PC-9 (cell line): ENCODE measurements at places on chromosomes 4 and X.

GRCh38 chr4:132982151-132982550 lies 166.9 kb upstream of the PCDH10 start:
- H3K4me3 ChIP-seq = no peak overlapping the region
- no peaks in the 10 kb centered on the region for H3K4me1 ChIP-seq
- H3K27ac ChIP-seq = no peak overlapping the region

GRCh38 chr4:141815646-141816045 lies 179.3 kb downstream of the IL15 start:
- H3K36me3 ChIP-seq = no peaks in the 10 kb centered on the region
- no peak overlapping the region for H3K4me3 ChIP-seq
- no peaks in the 10 kb centered on the region for H3K27me3 ChIP-seq

DNA sequence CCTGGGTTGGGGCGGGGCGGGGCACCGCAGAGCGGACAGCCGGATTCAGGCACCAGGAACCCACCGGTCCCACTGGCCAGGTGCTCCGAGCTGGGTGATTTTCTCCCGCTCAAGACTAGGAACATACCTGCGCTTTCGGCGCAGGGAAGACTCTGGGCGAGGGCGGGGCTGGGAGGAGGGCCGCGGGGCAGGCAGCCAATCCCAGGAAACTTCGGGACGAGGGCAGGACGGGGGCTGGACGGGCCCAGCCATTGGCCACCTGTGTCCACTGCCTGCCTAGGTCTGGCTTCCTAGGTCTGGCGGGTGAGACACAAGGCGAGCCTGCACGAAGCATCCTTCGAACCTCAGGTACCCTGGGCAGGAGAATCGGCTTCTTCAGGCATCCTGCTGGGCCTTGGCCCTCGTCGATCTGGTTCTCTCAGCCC lies 274 bp upstream of the ERVMER34-1 start:
- no peaks in the 10 kb centered on the region for H3K36me3 ChIP-seq
- H3K27ac ChIP-seq = no peak overlapping the region
- H3K27me3 ChIP-seq = no peaks in the 10 kb centered on the region
- no peaks in the 10 kb centered on the region for H3K4me1 ChIP-seq
- H3K4me3 ChIP-seq = peak overlapping the region; percentile 33; the same call in 1 of the 2 replicates
- no peak for DNase-seq

DNA sequence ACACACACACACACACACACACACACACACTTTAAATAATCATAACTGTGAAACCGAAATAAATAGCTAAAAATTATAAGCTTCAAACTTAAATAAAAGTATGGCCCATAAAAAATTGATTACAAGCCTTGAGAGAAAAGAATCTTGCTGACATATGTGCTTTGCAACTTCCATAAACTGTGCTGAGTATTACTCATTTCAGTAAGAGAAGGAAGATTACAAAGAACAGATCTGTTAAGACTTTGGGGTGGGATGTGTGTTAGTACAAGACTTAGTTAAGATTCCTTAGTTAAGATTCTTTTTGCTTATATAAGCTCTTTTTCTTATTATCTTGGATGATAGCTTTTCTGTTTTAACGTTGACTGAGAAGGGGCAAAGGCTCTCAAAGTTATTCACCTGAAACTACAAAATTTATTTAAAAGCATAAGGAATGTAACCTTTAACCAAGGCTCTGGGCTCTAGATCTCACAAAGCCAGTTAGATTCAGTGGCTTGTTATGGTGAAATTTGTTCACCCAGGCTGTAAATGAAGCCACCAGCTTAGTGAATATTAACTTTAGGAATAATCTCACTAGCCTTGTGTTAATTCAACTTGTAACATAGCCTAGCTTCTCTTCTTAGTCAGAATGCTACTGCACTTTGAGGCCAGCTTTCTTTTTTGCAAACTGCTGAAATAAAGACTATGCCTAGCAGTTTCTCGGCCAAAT lies 58.2 kb downstream of the ARSJ start:
- H3K27me3 ChIP-seq = no peaks in the 10 kb centered on the region
- H3K36me3 ChIP-seq = no peaks in the 10 kb centered on the region
- no peak for DNase-seq
- H3K4me3 ChIP-seq = no peak overlapping the region
- H3K27ac ChIP-seq = no peak overlapping the region

- no peak overlapping the region for H3K4me3 ChIP-seq
- no peak for DNase-seq
- no peaks in the 10 kb centered on the region for H3K36me3 ChIP-seq
- H3K27me3 ChIP-seq = no peaks in the 10 kb centered on the region
- no peaks in the 10 kb centered on the region for H3K4me1 ChIP-seq
These were observed 105.8 kb upstream of the C1QTNF7 start for GRCh38 chr4:15322006-15322405.

DNA sequence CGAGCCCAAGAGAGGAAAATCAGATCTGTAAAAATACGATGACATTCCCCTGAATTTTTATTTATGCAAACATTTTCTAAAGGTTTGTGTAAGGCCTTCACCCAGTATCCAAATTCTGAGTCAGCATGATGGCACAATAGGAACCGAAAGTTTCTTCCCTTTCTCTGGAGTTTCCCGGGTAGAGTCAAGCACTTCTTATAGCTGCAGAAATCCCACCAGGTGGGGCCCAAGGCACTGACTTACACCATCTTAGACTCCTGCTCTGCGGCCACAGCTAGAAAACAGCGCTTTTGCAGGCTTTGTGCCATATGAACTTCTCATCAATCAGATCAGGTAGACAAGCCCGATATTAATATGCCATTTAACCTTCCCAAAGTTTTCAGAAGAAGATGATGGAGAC lies 13.4 kb downstream of the LEF1 start:
- no peak for DNase-seq
- H3K4me3 ChIP-seq = no peak overlapping the region
- H3K27me3 ChIP-seq = no peaks in the 10 kb centered on the region
- H3K4me1 ChIP-seq = no peaks in the 10 kb centered on the region
- no peak overlapping the region for H3K27ac ChIP-seq
- H3K36me3 ChIP-seq = no peaks in the 10 kb centered on the region

- no peaks in the 10 kb centered on the region for H3K4me1 ChIP-seq
- no peaks in the 10 kb centered on the region for H3K27me3 ChIP-seq
- no peak for DNase-seq
- H3K4me3 ChIP-seq = no peak overlapping the region
These were observed 43.7 kb upstream of the STOX2 start for GRCh38 chr4:183861426-183861825.

- no peaks in the 10 kb centered on the region for H3K36me3 ChIP-seq
- no peak for DNase-seq
- no peaks in the 10 kb centered on the region for H3K27me3 ChIP-seq
- H3K4me3 ChIP-seq = no peak overlapping the region
- H3K27ac ChIP-seq = no peak overlapping the region
- H3K4me1 ChIP-seq = no peaks in the 10 kb centered on the region
These were observed 113.3 kb downstream of the PPP1R2C start for GRCh38 chrX:42664680-42665079.

GRCh38 chr4:31415629-31416028 lies 695.5 kb downstream of the PCDH7 start:
- H3K27me3 ChIP-seq = no peaks in the 10 kb centered on the region
- no peak overlapping the region for H3K4me3 ChIP-seq
- no peaks in the 10 kb centered on the region for H3K4me1 ChIP-seq
- H3K36me3 ChIP-seq = no peaks in the 10 kb centered on the region
- DNase-seq = no peak

DNA sequence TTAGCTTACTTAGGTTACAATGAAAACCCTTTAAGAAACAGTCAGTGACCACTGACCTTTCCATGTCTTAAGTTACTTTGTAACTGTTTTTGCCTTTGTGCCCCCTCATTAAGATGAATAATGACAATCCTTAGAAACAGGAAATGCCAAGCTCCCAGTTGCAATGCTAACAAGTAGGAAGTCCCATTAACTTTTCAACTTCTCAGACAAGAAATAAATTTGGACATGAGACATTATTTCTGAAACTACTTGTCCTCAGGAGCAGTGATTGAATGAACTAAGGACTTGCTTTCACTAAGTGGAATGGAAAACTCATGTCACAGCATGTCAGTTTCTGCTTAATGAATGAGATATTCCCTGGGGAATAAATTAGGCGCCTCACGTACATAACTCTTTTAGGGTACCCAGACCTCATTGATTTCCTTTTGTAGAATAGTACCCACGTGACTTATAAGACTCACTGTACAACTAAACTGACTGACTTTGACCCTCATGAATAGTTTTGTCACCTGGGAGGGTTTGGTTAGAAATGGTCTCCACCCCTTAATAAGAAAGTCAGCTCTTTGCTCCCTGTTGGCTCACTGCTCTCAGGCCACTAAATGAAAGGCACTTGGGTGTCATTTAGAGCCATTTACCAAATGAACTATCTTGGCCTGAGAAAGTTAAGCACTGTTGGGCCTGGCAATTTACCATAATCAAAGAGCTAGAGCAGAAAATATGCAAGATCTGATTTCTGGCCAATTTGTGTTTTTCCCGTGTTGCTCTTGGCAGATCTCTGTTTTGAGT lies 383.9 kb downstream of the RPA4 start:
- H3K36me3 ChIP-seq = no peaks in the 10 kb centered on the region
- no peaks in the 10 kb centered on the region for H3K27me3 ChIP-seq
- no peak for DNase-seq
- no peak overlapping the region for H3K4me3 ChIP-seq
- H3K4me1 ChIP-seq = no peaks in the 10 kb centered on the region

GRCh38 chr4:1053080-1053661 lies 41.7 kb downstream of the FGFRL1 start:
- DNase-seq = no peak
- H3K27ac ChIP-seq = no peak overlapping the region
- H3K4me1 ChIP-seq = 0 out of 2 replicates have a peak, but pooled peaks cover 8% of the 10 kb centered on the region
- H3K27me3 ChIP-seq = peaks cover 68% of the 10 kb centered on the region
- no peaks in the 10 kb centered on the region for H3K36me3 ChIP-seq

- no peaks in the 10 kb centered on the region for H3K36me3 ChIP-seq
- H3K4me1 ChIP-seq = no peaks in the 10 kb centered on the region
- H3K27me3 ChIP-seq = no peaks in the 10 kb centered on the region
- no peak overlapping the region for H3K4me3 ChIP-seq
- H3K27ac ChIP-seq = no peak overlapping the region
These were observed 344.4 kb downstream of the UNC5C start for GRCh38 chr4:95204267-95204844.

DNA sequence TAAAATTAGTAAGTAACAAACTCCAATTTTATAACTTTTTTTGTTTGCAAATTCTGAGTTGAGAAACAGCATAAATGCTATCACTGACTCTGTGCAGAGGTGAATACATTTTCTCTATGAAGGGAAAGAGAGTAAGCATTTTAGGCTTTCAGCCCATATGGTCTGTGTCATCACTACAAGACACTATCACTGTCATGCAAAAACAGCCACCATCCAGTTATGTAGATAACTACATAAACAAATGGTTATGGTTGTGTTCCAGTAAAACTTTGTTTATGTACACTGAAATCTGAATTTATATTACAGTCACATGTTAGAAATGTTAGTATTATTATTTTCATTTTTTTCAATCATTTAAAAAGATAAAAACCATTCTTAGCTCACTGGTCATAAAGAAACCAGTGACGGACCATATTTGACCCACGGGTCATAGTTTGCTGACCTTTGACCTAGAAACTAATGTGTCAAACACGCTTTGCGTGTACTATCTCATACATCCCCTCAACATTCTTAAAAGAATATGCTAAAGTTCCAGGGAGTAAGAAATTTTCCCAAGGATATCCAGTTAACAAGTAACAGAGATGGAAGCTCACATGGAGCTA lies 29.1 kb downstream of the RASGEF1B start:
- no peak for DNase-seq
- H3K36me3 ChIP-seq = no peaks in the 10 kb centered on the region
- H3K4me3 ChIP-seq = no peak overlapping the region
- no peaks in the 10 kb centered on the region for H3K4me1 ChIP-seq
- H3K27ac ChIP-seq = no peak overlapping the region

DNA sequence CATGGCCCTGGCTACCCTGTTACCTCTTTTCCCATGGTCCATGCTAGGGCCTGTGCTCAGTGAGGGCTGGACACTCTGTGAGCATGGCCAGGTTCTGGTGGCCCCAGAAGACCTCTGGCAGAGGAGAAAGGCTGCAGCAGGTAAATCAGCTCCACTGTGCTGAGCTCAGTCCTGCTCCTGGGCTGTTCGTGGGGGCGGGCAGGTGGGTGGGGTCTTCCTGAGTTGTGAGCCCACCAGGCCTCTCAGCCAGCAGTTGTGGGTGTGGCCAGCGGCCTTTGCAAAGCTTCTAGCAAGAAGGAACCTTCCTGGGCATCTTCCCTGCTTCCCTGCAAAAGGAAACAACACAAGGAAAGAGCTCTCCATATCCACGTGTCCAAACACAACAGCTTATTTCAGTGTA lies 85.3 kb upstream of the STX18 start:
- no peaks in the 10 kb centered on the region for H3K4me1 ChIP-seq
- no peak for DNase-seq
- H3K4me3 ChIP-seq = no peak overlapping the region
- no peaks in the 10 kb centered on the region for H3K27me3 ChIP-seq
- no peak overlapping the region for H3K27ac ChIP-seq

GRCh38 chrX:134999469-134999868 lies 8.7 kb downstream of the SMIM10 start:
- H3K36me3 ChIP-seq = no peaks in the 10 kb centered on the region
- H3K27me3 ChIP-seq = no peaks in the 10 kb centered on the region
- no peak overlapping the region for H3K27ac ChIP-seq
- H3K4me3 ChIP-seq = no peak overlapping the region
- peaks cover 28% of the 10 kb centered on the region for H3K4me1 ChIP-seq
- DNase-seq = peak; percentile 58

DNA sequence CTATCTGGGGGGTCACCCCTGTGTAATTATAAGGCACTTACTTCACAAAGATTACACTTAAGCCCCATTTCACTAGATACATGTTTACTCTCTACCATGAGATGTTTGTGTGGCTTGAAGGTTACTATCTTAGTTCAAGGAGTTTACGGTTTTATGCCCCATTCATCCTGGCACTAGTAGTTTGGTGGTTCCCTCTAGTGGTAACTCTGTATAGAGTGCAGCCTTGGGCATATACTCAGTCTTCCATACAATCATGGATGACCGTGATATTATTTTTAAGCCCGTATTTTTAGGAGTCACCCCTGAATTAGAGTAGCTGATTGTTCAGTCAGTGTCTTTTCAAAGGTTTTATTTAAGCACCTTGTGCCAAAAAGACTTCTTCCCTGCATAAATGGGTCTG lies 109.9 kb upstream of the FAM47C start:
- H3K27me3 ChIP-seq = no peaks in the 10 kb centered on the region
- H3K36me3 ChIP-seq = no peaks in the 10 kb centered on the region
- H3K4me3 ChIP-seq = no peak overlapping the region
- no peaks in the 10 kb centered on the region for H3K4me1 ChIP-seq
- no peak overlapping the region for H3K27ac ChIP-seq

GRCh38 chr4:40723728-40724127 lies 26.0 kb upstream of the NSUN7 start:
- DNase-seq = no peak
- no peaks in the 10 kb centered on the region for H3K27me3 ChIP-seq
- peaks cover 43% of the 10 kb centered on the region for H3K4me1 ChIP-seq

GRCh38 chr4:102316585-102316984 lies 28.7 kb downstream of the SLC39A8 start:
- H3K4me1 ChIP-seq = no peaks in the 10 kb centered on the region; the same call in 1 of the 2 replicates
- H3K36me3 ChIP-seq = no peaks in the 10 kb centered on the region
- H3K4me3 ChIP-seq = no peak overlapping the region
- no peaks in the 10 kb centered on the region for H3K27me3 ChIP-seq
- DNase-seq = no peak

- H3K27ac ChIP-seq = no peak overlapping the region
- no peak overlapping the region for H3K4me3 ChIP-seq
- no peaks in the 10 kb centered on the region for H3K4me1 ChIP-seq
- no peak for DNase-seq
These were observed 183.7 kb upstream of the BCOR start for GRCh38 chrX:40281336-40282005.

GRCh38 chr4:8002525-8003309 lies 63.1 kb upstream of the AFAP1 start:
- no peak overlapping the region for H3K27ac ChIP-seq
- H3K27me3 ChIP-seq = peaks cover 3% of the 10 kb centered on the region; the same call in 1 of the 2 replicates
